ENCODE measurements at places on chromosomes 3 and 15.

- no peak for DNase-seq
Measured at GRCh38 chr3:53974324-53974723, 82.7 kb upstream of the SELENOK start.

GRCh38 chr15:88646088-88646405 lies 7.2 kb downstream of the ISG20 start:
- DNase-seq: no peak

GRCh38 chr3:131645638-131646037 lies 142.9 kb upstream of the MRPL3 start:
- DNase-seq: no peak

- no peak for DNase-seq
Measured at GRCh38 chr3:186697510-186697909, 19.6 kb upstream of the KNG1 start.

GRCh38 chr3:30253832-30254231 lies 352.6 kb upstream of the TGFBR2 start:
- no peak for DNase-seq

DNA sequence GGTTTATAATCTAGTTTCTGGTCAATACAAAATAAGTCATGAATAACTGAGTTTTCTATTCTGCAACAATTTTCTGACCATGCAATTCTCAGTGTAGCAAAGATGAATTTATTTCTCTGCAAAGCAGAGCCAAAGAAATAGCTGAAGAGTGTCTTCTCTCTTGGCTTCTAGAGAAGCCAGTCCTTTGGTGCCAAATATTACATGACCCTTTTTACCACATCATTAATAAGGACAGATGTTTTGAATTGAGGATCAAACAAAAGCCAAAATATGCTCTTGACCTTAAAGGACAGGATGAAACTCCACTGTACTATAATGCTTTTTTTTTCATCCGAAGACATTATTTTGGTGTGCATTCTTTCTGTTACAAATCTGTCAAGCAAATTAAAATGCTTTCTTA lies 40.2 kb upstream of the OSTN start:
- DNase-seq: no peak

- no peak for DNase-seq
Measured at GRCh38 chr3:107458871-107459270, 63.9 kb upstream of the BBX start.

- DNase-seq: no peak
Measured at GRCh38 chr3:89303701-89304100, 196.3 kb downstream of the EPHA3 start.

DNA sequence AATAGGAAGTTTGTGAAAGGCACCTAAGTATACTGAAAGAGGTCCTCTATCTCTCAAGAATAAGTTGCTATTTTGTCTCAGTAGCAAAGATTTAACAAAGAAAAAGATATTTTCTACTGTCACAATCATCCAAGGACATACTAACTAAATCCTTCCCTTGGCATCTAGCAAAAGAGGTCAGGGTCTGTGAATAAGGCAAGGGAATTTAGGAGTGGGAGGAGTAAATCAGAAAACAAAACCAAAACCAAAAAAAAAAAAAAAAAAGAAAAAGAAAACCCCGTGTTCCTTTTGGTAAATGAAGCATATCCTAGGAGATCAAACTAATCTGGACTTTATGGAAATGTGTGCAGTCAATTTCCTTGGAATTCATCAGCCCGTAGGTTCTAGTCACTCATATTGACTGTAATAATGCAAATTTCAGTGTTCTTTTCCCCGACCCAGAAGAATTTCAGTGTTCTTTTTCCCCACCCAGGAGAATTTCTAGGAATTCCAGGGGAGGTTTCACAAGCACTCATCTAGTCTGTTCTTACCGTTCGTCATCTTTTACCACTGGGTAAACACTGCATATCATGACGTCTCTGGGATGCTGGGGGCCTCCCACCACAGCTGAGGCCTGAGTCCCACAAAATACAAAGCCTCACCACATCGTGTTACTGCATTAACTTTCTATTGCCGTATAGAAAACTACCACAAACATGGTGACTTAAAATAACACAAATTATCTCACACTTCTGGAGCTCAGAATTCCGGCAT lies 113.8 kb upstream of the CCDC54 start:
- no peak for DNase-seq

Data from NCI-H1092 (cell line).